ENCODE measurements at places on chromosomes 5 and 9.

- DNase-seq = no peak
These were observed 67.4 kb downstream of the MRPS27 start for GRCh38 chr5:72252574-72253155.

DNA sequence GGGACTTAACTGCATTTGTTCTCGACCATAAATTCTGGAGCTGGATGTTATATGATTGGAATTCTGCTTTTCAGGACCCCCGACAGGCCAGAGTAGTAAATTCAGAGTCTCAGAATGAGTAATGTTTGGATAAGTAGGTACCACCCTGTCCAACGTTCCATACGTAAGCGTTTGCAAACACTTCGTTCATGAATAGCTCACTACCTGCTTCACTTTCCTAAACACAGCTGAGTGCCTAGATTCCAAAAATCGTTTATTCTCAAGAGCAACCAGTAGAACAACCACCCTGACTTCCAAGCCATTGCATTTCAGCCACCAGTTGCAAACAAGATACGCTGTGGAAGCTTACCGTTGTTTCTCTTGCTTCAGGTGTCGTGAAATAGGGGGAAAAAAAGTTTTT, 101.3 kb upstream of the DMRT1 start:
- DNase-seq = no peak

DNA sequence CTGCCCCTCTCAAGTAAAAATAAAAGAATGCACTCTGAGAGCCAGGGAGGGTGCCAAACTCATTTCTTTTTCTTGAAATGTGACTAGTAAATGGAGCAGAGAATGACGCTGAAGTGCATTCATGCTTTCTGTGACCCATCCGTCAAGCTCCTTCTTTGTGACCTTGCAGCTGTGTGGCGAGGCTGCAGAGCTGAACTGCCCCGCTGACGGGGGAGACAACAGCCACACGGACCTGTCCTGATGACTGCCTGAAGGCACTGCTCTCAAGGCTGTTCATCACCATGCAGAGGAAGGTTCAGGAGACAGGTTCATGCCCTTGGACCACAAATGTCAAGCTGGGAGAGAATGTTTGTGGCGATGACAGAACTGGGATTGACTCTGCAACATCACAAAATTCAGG, 21.0 kb upstream of the RASGEF1C start:
- no peak for DNase-seq

DNA sequence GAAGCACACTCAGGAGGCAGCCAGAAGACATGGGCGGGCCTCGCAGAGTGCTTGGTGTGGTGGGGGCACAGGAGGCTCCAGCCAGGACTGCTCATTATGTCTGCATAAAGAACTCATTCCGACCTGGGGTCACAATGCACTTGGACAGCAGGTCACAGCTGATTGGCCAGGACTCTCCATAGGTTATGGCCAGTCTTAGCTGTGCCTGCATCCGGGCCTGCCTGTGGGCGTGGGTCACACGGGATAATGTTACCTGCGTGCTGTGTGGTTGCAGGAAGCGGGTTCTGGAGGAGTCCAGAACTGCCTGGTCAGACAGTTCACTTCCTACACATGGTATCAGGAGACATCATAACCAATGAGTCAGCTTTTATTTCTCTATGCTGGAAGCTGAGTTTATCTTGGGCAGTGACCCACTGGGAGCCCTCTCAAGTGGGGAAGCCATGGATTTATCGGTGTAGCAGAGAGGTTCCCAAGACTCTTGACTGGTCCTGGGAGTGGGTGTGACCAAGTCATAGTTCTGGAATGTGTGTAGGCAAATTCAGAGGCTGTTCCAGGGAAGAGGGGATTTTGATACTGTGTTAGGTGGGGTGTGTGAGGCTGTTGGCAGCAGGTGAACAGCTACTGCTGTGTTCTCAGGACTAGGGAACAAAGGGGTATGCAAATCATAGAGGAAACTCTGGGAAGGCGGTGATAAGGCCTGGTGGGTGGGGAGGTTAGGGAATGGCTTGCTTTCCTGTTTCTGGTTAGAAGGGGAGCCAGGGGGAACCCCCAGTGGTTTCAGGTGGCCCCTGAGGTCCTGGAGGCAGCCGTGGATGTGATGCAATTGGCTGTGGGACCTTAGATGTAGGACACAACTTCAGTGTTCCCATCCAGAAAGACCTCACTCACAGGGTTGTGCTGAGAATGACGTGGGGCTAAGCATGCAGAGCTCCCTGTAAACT, 51.3 kb downstream of the ARHGEF37 start:
- DNase-seq = no peak

GRCh38 chr9:128247226-128247803, 28.5 kb downstream of the GOLGA2 start:
- DNase-seq = no peak

GRCh38 chr5:97010606-97011005, 74.7 kb downstream of the LNPEP start:
- no peak for DNase-seq

DNA sequence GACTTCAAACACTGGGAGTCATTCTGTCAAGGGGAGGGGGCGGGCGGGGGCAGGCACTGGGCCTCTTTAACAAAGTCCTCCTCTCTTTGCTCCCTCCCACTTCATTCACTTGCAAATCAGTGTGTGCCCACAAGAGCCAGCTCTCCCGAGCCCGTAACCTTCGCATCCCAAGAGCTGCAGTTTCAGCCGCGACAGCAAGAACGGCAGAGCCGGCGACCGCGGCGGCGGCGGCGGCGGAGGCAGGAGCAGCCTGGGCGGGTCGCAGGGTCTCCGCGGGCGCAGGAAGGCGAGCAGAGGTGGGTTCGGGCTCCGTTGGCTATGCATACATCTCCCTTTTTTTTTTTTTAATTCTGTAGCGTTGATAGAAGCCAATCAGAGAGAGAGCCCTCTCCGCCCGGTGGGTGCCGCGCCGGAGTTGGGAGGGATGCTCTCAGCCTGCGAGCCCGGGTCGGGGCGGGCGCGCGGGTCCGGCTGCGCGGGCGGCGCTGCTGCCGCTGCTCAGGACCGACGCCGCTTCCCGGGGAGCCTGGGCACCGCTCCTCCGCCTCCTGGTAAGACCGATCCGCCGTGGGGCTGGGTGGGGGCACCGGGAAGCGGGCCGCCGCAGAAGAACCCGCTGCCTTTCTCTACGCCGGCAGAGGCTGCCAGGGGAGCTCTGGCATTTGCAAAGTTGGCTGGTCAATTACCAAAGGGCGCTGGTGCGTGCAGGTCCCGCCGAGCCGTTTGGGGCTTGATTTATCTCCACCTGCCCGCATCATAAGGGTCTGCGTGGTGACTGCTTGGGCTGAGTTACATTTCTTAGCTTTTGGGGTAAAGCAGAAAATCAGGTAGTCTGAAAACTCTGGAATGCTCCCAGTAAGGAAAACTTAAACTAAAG, at the start of gene CDH6:
Gene CDH6 (plus strand): TSS at position 96 of the 877 bp plus-strand sequence. CDS start 73,788 bp downstream, outside the sequence.
- no peak for DNase-seq

DNA sequence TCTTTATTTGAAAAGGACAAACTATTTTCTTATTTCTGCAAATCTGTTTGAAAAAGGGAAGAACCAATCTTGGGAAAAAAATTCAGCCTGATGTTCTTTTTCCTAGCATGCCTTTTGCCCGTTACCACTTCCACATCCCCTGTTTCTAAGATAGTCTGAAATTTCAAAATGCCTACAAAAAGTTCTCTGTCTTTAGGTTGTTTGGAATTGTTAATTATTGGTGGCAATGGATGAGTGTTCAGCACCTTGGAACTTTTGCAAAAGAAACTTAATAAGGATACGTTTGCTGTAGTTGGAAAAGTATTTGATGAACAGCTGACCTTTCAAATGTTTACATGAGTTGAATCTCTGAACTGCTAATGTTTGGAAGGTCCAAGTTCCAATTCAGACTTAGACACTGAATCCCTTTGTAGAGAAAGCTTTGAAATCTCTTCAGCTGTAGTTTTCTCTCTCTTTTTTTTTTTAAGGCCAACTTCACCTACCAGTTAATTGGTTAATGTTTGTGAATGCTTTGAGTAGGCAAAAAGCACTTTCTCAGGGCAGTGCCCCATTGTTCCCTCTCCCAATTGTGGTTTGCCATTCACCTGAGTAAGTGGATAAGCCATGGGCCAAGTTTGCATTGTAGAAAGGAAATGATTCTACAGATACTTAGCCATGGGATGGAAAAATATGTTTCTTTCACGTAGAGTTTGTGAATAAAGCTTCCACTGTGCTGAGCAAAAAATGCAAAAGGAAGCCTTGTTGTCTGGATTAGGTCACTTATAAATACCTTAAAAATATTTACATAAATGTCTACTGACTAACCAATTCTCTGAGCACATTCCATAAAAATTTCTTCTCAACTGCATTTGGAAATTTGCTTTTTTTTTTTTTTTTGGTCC, 156.4 kb upstream of the ELL2 start:
- DNase-seq = no peak

DNA sequence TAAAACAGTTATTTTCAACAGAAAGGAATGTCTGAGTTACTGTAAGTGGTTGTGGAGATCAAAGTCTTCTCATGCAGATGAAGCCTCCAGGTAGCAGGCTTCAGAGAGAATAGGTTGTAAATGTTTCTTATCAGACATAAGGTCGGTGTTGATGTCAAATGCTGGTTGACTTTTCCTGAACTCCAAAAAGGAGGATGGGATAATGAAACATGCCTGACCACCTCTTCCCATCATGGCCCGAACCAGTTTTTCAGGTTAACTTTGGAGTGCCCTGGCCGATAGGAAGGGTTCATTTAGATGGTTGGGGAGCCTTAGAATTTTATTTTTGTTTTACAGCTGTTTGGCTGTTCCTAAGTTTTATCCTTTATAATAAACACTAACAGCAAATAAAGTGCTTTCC, 478.4 kb downstream of the ACTL7B start:
- no peak for DNase-seq

DNA sequence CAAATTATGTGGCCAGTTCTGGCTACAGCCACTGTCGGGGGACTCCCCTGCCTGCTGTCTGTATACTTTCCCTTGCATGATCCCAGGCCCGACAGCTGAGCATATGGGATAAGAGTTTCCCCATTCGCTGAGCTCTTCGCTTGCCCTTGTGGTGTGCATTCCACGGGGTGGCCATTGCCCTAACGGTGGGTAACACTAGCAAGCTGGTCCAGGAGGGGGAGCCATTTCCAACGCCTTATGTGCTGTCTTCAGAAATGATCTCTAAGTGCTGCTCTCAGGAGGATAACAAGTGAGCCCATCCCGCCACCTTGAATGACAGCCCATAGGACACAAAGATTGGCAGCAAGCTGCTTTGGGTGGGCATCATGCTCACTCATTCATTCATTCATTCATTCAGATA, 190.9 kb downstream of the FSTL4 start:
- peak; percentile 43 for DNase-seq

GRCh38 chr9:2755285-2755684, 38.0 kb downstream of the KCNV2 start:
- DNase-seq = no peak

DNA sequence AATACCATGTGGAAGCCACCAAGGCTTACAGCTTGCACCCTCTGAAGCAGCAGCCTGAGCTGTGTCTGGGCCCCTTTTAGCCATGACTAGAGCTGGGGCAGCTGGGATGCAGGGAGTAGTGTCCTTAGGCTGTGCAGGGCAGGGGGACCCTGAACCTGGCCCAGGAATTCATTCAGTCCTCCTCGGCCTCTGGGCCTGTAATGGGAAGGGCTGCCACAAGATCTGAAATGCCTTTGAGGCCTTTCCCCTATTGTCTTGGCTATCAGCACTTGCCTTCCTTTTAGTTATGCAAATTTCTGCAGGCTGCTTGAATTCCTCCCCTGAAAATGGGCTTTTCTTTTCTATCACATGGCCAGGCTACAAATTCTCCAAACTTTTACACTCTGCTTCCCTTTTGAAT, 9.0 kb downstream of the GPR150 start:
- DNase-seq = no peak

- no peak for DNase-seq
These were observed 372.0 kb downstream of the ARHGEF28 start for GRCh38 chr5:73997960-73998359.

DNA sequence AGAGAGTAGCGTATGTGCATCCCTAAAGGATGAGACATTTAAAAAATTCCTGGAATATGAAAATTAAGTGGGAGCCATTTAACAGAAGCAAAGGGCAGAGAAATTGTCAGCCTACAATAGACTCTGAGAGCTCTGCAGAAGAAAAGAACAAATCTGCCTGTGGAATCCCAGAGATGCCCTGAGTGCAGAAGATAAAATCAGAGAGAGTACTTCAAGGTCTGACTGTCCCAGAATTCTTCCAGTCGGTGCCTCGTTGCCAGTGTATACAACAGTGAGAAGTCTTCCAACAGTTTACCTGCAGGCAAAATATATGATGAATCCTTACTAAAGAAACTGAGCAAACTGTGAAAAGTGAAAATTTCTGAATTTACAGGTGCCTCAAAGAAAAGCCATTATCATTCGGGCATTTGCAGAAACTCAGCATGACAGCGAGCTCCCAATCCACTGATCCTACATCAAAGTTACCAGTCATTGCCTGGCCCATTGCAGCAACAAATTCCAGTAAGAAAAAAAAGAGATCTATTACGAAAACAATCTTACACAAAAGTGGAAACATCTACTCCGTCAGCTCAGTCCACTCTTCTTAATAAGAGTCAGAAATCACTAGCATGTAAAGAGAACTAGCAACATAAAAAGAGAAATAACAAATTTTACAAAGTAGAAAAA, 92.8 kb upstream of the VCAN start:
- no peak for DNase-seq

DNA sequence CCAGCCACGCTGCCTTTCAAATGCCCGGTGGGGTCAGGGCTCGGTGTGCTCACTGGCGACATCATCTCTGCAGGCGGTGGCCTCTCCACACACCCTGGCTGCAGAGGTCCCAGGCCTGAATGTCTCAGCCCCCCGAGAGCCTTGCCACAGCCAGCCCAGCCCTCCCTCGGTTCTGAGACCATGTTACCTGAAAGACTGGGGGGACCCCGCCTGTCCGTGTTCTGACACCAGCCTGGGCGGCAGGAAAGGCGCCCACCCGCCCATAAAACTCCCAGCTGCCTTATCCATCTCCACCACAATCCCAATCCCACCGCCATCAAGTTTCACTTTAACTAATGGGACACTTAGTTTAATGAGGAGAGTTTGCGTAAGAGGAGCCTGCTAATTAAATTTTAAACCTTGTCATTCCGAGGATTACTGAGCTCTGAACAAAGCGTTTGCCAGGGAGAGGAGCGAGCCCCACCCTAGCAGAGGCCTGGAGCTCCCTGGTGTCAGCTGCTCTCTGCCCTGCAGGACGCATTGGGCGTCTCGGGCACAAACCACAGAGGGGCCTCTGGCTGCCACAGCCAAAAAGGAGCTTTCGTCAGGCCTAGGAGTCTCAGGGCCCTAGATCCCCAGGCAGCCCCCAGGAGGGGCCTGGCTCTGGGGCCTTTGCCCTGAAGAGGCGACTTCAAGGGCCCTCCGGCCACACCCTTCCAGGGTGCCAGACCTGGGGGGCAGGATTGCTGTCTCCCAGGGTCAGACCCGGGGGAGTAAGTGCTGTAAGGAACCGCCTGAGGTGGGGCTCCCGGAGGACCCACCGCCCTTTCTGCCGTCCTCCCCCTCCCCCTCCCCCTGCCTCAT, 15.3 kb downstream of the LHX3 start:
- peak; percentile 54 for DNase-seq

- no peak for DNase-seq
These were observed 97.2 kb downstream of the MVB12B start for GRCh38 chr9:126423916-126424185.

- DNase-seq = no peak
These were observed 51.0 kb upstream of the DPYSL3 start for GRCh38 chr5:147560718-147561331.
